Activated gamma-delta T cell treated with anti-CD3 and anti-CD28 coated beads, Interleukin-2, amount 50 U/mL, for 16 hours (primary cell): ENCODE measurements at places on chromosomes 1 and 21.

- DNase-seq: no peak
These were observed 140.4 kb upstream of the ADGRL2 start for GRCh38 chr1:81660286-81660685.

DNA sequence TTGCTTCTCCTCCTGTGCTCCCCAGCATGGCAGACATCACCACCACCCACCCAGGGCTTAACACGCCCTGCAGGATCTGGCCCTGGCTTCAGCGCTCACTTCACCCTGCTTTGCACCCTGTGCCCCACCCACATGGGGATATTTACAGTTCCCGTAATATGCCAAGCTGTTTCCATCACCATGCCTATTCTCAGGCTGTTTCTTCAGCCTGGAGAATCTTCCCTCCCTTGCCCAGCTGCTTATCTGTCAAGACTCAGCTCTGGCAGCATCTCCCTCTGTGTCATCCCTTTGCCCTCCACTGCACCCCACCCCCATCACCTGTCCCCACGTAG is 3.6 kb upstream of the AHCYL1 start:
- DNase-seq: no peak

DNA sequence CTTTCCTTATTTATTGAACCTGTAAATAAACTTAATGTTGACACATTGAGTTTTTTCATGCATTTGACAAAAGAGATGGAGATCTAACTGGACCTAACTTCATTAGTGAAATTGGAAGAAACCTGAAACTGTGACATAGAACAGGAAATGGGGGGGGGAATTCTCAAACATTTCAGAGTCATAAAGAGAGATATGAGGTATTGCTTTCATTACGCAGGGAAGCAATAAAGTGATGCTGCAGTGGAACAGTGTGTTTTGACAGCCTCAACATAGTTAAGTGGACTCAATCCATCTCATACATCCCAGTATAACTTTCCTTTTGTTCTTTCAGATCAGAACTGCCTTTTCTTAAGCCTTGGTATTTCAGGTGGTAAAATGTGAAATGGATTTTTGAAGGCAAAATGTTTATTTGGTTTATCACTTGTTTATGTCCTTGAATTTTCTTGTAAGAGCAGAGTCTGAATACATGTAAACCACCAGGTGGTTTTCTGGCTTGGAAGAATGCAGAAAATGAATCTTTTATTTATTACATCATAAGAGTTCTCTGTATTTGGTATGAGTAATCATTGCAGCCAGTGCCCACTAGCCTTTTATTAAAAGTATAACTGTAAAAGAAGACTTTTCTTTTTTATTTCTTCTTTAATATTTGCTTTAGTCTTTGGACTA is 132.5 kb downstream of the ZNF326 start:
- DNase-seq: no peak

DNA sequence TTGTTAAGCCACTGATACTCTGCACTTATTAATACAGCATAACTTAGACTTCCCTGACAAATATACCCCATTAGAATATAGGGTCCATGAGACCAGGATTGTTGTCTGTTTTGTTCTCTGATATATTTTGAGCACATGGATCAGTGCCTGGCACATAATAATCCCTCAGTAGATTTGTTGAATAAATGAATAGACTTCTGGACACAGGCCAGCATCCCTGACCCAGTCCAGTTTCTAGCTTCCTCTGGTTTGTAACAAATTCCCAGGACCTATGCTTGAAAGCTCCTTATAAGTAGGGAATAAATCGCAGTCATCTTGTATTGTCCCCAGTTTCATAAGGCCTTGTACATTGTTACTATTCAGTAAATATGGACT is 58.2 kb upstream of the GADD45A start:
- no peak for DNase-seq

GRCh38 chr1:17540255-17541001 is 930 bp downstream of the ARHGEF10L start:
- no peak for DNase-seq

DNA sequence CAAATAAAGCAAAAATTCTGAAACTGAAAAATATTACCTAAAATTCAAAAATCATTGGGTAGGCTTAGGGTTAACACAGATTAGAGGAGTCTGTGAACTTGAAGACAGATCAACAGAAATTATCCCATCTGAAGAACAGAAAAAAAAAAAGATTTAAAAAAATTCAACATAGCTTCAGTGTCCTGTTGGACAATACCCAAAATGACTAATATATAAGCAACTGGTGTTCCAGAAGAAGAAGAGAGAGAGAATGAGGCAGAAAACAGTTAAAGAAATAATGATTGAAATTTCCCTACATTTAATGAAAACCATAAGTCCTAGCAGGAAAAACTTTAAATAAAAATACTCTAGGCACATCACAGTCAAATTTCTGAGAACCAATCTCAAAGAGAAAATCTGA is 31.5 kb downstream of the TMCO1 start:
- DNase-seq: no peak

- DNase-seq: no peak
These were observed 13.9 kb upstream of the ATF3 start for GRCh38 chr1:212594640-212595039.

DNA sequence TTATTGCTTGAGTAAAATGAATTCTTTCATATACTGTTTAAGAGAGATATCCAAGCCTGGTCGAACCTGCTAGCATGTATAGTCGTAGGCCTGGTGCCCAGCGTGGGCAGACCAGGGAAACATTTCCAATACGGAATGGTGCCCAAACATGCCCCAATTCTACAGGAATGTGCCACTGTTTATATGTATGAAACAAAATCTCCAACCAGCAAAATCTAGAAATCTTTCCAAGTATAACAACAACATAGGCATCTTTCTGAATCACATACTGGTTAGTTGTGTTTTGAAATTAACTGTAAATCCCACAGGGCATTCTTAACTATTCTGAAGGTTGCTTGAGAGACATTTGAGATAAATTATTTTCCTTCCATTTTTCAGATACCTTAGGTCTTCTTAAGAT is 17.0 kb upstream of the ABCD3 start:
- no peak for DNase-seq

- no peak for DNase-seq
These were observed 61.6 kb upstream of the HMGB4 start for GRCh38 chr1:33802268-33802667.

DNA sequence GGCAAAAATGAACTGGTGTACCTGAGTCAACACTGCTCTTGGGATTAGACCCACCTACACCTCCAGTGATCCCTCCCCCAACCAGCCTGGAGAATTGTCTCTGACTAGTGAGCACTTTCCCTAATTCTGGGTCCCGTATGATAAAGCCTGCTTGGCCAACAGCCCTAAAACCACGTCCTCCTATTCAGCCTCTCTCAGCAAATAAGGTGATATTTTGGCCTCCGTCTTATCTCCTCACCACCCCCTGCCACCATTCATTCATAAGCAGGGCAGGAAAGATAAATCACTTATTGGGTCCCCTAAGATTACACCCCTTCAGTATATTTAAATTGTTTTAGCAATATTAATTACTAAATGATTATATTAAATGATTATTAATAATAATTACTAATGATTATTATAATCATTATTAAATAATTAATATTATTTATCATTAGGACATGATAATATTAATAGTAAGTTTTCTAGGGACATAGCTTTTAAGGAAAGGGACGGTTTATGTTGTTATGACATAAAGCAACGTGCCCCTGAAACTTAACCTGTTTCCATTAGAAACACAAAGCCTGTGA is 108.0 kb downstream of the DUSP10 start:
- DNase-seq: no peak

DNA sequence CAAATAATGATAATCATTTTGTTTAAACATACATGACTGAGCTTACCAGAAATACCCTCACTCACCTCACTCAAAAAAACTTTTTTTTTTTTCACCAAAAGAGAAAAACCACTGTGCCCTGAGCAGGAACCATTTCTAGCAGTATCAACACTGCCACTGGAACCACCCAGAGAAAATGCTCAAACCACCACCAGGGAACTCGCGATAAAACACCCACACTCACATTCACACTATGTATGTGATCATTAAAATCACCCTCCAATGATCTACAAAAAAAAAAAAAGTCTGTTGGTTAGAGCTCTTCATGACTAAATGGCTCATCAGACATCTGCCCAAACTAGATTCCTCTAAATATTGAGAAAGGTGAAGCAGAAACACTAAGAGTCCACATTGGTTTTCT is 11.5 kb downstream of the TIAM1 start:
- no peak for DNase-seq

- no peak for DNase-seq
These were observed 17.7 kb downstream of the CSMD2 start for GRCh38 chr1:34147301-34147700.

- DNase-seq: no peak
These were observed 34.8 kb downstream of the CASZ1 start for GRCh38 chr1:10761503-10762152.

GRCh38 chr1:107379826-107380225 is 239.0 kb downstream of the NTNG1 start:
- no peak for DNase-seq

DNA sequence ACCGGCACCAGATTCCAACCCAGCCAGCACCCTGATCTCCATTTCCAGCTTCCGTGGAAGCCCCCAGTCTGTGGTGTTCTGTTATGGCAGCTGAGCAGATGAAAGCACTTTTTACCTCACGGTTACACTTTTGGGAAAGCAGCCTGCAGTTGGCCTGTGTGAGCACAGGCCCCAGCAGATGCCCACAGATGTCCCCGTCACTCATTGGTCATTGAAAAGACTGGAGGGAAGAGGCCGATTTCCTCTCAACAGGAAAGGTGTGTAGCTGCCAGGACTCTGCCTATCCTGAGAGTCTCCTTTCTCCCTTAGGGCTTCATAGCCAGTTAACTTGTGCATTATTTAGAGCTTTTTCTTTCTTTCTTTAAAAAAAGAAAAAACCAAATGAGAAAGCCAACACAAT is 123.0 kb downstream of the PCBP3 start:
- no peak for DNase-seq

- no peak for DNase-seq
These were observed 170.9 kb downstream of the ZBTB18 start for GRCh38 chr1:244221991-244222390.

DNA sequence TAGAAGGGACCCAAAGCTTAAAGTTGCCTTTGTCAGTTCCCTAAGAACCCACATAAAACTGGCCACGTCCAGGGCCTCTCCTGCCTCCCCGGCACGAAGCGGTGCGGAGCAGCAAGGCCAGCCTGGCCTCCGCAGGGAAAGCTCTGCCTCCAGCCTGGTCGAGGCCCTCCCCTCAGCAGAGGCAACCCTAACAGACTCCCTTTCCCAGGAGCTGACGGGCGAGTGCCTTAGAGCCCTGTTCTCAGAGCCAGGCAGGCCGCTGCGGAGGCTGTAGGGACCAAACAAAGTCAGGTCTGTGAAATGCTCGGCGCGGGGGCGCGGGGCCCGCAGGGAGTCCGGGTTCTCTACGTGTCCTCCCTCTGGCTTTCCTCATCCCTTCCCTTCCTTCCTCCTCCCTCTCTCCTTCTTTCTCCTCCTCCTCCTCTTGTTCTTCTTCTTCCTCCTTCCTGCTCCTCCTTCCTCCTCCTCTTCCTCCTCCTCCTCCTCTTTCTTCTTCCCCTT is 40.7 kb downstream of the RIPK4 start:
- no peak for DNase-seq
